Stimulated activated CD8-positive, alpha-beta memory T cell treated with anti-CD3 and anti-CD28 coated beads, Interleukin-4, amount 100 ng/mL, for 4 hours (primary cell): ENCODE measurements at places on chromosomes 7 and 10.

- DNase-seq: no peak
These were observed 21.0 kb upstream of the GRB10 start for GRCh38 chr7:50803359-50804337.

- no peak for DNase-seq
These were observed 7.8 kb downstream of the TES start for GRCh38 chr7:116218051-116218645.

GRCh38 chr10:86292462-86293395 is 73.9 kb downstream of the GRID1 start:
- DNase-seq: no peak

- DNase-seq: no peak
These were observed 16.7 kb downstream of the UBTD1 start for GRCh38 chr10:97515271-97515978.

DNA sequence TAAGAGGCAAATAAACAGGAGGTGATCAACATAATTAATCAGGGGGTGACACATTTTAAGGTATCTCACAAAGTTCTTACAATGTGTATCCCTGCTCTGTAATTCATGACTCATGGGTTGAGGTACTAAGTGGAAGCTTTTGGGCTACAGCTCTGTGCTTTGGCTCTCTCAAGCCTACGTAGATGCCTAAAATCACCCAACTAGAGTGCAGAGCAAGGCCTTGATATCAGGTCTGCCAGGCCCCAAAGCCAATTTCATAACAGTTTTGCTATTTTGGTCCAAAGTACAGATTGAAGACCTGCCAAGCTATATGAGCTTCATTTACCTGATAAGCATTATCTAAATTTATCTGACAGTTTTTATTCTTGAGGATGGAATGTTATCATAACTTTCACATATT is 175.3 kb upstream of the BET1 start:
- no peak for DNase-seq

DNA sequence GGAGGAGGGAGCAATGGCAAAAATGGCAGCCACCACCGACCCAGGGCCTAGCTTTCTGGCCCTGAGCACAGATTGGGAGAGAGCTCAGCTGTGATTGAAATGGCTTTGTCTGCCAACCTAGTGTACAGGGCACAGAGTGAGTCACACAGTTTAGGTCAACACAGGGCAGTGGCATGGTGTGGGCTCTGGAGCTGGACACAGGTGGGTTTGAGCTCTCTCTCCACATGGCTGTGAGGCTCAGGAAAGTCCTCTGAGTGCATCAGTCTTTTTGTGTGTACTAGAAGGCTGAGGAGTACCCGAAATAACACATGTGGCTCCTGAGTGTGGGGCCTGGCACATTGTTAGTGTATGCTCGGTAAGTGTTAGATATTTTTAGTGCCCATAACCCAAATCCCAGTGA is 60.2 kb upstream of the LOXL4 start:
- no peak for DNase-seq

- no peak for DNase-seq
These were observed 110.6 kb downstream of the AUTS2 start for GRCh38 chr7:69708857-69709256.

DNA sequence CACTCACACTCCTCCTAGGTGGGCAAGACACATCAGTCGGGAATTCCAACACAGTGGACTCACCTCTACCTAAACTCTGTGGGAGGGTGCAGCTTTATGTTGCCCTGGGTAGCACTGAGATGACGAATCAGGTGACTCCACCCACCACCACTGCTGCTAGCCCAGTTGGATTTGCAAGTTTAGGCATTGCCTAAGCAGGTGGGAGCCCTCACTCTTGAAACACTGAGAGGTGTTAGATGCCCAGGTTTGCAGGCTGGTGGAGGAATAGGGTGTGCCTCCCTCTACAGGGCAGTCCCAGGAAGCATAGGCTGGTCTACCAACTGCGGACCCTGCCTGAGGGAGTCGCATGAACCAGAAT is 708.9 kb downstream of the POM121L12 start:
- no peak for DNase-seq

GRCh38 chr10:58322835-58323209 is 12.0 kb upstream of the UBE2D1 start:
- DNase-seq: no peak

DNA sequence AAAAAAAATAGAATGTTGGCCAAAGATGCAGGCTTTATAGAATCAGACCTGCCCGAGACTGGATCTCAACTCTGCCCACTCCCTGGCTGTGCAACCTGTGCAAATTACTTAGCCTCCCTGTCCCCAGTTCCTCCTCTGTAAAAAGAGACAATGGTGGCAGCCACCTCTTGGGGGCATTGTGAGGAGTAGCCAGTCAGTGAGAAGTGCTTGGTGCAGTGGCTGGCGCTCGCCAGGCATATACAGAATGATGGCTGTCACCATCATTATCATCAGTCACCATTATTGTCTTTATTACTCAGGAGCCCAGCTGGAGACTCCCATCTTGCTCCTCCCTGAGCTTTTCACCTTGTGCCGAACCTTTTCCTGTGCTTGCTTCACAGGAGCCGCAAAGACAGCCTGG is 29.4 kb upstream of the TRIM8 start:
- no peak for DNase-seq

DNA sequence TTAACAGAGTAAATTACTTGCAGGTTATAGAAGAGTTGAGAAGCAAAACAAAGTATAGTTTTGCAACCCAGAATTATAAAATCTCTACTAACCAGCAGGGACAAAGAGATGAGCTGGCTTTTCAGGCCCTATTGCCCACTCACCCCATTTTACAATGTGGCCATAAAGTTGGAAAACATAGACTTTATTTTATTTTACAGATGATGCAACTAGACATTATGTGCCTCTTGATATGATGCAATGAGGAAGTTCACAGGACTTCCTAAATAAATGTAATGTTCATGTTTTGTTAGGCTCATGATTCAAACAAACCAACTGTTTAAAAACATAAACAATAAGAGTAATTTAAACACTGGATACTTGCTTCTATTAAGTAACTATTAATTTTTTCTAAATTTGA is 141.1 kb upstream of the WNT16 start:
- no peak for DNase-seq

GRCh38 chr10:133475425-133475734 is 21.6 kb downstream of the SCART1 start:
- DNase-seq: no peak

GRCh38 chr7:139618482-139619366 is 95.2 kb downstream of the CLEC2L start:
- DNase-seq: no peak

DNA sequence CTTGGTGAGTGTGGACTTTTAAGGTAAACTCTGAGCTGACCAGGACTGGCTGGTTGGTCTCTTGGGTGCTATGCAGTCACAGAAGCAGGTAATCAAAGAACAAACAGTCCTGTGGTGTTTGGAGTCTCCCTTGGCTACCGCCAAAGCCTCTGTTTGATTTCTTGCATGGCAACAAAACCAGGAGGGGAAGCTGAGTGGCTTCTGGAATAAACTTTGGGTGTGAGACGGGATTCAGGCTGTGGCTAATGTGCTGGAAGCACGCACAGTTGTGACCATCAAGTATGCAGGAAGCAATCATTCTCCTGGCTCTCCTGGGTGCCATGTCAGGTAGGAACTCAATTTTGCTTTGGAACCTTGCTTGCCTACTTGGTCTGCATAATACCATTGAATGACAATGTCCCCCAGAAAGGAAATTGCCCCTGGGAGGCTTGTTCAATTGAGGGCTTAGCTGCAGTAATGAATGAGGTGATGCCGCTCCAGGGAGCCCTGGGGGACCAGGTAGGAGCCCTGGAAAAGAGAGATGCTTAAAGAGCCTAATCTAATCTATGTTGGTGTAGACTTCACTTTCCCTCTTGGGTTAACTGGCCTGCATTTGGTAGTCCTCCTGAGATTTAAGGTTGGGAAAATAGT is at the start of gene CDHR3:
Gene CDHR3, plus strand, starts transcription at position 227 of the 630 bp plus-strand sequence. Its CDS starts 55 bp downstream, at position 282.
- DNase-seq: no peak

- no peak for DNase-seq
These were observed 569.7 kb downstream of the REEP3 start for GRCh38 chr10:64090865-64091264.

GRCh38 chr10:71553432-71553831 is 156.7 kb downstream of the CDH23 start:
- DNase-seq: no peak

DNA sequence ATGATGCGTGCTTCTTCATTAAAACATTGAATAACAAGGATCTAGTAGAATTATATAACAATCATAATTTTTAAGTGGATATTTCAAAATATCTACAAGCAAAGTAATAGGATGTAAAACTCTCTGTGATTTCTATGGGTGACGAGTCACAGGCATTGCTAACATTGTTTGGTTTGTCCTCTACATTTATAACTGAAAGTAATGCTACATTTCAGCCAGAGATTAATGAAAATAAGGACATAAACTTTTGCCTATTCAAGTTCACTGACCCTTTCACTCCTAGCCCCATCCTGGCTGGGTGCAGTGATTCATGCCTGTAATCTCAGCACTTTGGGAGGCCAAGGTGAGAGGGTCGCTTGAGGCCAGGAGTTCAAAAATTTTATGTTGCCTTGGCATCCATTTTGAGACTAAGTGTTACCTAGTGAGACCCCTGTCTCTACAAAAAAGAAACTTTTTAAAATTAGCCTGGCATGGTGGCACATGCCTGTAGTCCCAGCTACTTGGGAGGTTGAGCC is 38.4 kb upstream of the HSPA12A start:
- DNase-seq: no peak

DNA sequence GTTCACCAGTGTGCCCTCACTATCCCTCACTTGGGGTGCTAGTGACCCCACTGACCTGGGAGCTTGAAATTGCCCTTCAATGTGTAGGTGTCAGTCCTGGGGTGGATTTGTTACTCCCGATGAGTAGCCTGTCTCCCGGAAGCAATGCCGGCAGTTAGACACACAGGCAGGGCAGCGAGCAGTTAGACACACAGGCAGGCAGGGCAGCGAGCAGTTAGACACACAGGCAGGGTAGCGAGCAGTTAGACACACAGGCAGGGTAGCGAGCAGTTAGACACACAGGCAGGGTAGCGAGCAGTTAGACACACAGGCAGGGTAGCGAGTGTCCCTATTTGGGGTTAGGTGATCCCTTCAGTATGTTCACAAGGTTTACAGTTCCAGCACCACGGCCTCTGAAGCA is 44.0 kb downstream of the VWA2 start:
- no peak for DNase-seq

DNA sequence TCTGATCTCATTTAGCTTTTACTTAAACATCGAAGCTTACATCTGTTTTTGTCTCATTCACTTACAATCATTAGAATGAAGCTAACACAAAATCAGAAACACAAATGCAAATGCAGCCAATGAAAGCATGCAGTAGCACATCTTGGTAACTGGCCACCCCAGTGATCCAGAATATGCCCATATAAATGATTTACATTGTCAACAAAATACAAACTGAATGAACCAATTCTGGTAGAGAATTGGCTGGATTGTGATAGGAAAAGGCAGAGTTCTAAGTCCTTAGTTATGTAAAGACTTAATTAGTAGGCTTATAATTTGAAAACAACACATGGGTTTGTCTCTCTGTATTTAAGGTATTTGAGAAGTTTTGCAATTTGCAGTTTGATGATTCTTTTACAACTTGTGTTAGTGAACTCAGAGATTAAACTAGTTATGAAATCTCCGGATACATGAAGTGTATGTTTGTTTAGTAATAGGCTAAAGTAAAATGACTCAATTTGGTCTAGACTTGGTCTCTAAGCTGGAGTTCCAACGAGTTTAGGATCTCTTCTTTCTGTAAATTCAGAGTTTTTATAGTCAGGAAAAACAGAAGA is 21.2 kb downstream of the TECTB start:
- no peak for DNase-seq

DNA sequence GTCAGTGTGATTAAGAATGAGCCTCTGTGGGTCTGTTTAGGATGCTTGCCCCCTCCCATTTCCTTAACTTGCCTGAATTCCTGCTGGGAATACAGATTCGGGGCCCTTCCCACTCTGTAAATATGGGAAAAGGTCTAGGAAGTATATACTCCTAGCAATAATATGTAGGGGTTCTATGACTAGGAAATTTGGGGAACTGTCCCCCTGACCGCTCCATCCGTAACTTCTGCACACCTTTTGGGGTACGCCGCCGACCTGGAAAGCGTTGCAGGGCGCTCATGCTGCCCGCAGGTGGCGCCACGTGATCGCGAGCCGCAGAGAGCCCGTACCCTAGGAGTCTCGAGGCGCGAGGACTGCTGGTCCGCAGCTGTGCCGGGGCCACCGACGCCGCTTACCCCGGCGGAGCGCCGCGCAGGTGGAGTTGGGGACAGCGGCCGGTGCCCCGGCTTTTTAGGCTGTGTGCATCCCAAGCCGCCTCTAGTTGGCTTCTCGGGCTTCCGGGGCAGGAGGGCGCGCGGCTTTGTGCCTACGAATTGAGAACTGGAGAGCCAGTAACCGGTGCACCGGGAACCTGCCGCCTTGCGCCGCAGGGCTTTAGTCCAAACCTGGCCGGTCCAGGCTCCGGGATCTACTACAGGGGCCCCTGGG is 656 bp upstream of the CNNM2 start:
- DNase-seq: peak; percentile 66

DNA sequence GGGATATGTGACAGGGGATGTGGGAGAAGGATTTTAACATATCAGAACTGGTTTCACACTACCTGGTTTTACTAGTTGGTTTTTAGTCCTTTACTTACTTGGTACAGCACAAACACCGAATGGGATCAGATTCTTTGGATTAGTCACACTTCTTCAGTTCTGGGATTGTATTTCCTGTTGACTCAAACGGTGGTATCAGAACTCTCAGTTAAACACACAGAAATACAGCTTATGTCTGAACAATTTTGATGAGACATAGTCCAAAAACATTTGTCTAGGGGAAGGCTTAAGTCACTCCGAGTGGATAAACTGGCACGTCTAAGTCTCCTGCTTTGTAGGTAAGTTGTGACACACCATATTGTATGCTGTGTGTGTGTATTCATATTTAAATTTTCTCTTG is 480.5 kb downstream of the PHTF2 start:
- DNase-seq: no peak

- DNase-seq: no peak
These were observed 2.6 kb downstream of the LDB1 start for GRCh38 chr10:102117391-102118159.

DNA sequence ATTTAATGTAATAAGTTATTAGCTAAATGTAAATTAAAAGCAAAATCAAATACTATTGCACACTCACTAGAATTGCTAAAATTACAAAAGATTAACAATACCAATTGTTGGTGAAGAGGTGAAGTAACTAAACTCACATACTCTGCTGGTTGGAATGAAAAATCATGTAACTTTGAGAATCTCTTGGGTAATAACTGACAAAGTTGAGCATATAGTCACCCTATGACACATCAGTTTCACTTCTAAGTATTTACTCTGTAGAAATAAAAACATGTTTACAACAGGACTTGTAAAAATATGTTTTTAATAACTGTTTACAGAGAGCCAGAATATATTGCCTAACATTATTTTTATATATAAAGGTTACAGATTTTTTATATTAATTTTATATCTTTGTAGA is 33.6 kb downstream of the CNTNAP2 start:
- DNase-seq: no peak
